ENCODE measurements at places on chromosomes 1 and 21. TPM values are rescaled to one million over a fixed set of nuclear protein-coding genes. Genes with fewer than 3 reads are reported as not detected.
A peak's percentile ranks its signal among the peaks of the same experiment; 100 is the strongest.

The GBP6 gene
- 0.73 TPM for total RNA-seq

- no peak for DNase-seq
Measured at GRCh38 chr1:167273027-167273800, 52.5 kb downstream of the POU2F1 start.

The PSEN2 gene
- 23.0 TPM for total RNA-seq

The CSMD2 gene
- 37.5 TPM for total RNA-seq

- no peak for DNase-seq
Measured at GRCh38 chr1:211714154-211714553, 38.7 kb upstream of the NEK2 start.

DNA sequence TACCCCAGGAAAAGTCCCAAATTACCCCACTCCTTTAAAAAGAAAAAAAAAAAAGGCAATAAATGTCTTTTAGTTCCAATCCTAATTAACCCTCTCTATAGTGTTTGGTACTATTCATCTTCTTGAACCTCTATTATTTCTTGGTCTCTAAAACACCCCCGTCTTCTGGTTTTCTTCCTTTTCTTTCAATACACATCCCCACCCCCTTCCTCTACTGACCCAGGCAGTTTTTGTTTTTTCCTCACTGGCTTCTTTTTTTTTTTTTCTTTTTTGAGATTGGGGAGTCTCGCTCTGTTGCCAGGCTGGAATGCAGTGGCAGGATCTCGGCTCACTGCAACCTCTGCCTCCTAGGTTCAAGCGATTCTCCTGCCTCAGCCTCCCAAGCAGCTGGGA, 26.1 kb downstream of the EGLN1 start:
- no peak for DNase-seq

- DNase-seq: no peak
Measured at GRCh38 chr1:49085079-49085478, 308.4 kb upstream of the BEND5 start.

GRCh38 chr21:36347278-36347961, 27.4 kb downstream of the MORC3 start:
- no peak for DNase-seq

The APOBEC4 gene
- total RNA-seq: not detected

DNA sequence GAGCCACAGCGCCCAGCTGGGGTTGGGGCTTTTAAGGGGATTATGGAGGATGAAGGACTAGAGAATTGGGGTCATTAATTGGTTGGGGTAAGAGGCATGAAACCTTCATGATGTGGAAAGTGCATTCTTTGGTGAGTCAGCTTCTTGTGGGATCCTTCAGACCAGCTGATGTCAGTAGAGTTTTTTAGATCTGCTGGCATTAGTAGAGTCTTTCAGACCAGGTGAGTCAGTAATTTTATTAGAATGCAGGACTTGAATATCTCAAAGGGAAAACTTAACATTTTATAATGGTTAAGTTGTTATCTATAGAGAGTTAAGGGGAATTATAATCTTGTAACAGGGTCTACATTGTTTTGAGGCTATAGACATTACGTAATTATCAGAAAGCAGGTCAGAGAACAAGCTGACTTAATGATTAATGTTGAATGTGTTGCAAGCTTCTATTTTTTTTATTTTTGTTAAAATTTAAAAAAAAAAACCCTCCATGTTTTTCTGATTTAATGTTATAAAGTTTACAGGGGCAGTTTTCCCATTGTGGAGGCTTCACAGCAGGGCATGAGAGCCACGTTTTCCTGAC, 160.9 kb upstream of the FMN2 start:
- no peak for DNase-seq

The UBQLN4 gene
- total RNA-seq: 21.9 TPM

GRCh38 chr1:78519446-78519845, 28.7 kb downstream of the PTGFR start:
- DNase-seq: no peak

DNA sequence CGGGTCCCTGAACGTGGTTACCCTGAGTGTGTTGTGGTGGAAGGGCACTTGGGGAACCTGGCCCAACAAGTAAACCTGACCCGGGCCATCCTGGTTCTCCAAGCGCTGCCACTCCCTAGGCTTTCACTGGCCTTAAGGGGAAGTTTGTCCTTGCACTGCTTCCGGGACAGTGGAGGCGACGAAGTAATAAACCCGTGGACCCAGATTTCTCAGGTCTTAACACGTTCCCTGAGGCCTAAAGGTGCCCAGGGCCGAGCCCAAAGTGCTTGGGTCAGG, 261 bp upstream of the CCDC24 start:
- DNase-seq: no peak

GRCh38 chr1:7327849-7328248, 443.2 kb upstream of the VAMP3 start:
- DNase-seq: no peak

The CYP4Z1 gene
- total RNA-seq: 1.4 TPM

The DISP1 gene
- total RNA-seq: 11.2 TPM

The C2CD4D gene
- not detected for total RNA-seq

DNA sequence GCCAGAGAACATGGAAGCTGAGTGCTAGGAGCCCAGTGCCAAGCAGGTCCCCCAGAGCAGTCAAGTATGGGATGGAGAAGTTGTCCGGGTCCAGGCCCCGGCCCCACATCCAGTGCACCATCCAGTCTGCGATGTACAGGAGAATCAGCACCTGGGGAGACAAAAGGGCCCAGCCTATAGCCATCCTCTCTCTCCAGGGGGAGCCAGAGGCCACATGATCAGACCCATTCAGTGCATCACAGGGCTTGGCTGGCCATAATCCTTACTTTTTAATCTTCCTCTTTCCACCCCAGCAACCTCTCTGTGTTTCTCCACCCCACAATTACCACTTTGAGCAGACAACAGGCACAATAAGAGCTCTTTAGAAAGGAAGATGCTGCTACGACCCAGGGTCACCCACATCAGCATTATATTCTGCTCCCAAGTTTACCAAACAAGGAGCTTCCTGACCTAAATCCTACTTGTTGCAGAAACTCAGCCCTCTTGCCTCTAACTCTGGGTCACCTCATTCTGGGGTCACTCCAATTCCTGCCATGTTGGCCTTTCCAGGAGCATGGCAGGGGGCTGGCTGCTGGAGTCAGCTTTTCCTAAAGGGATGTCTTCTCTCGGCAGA, 16.4 kb upstream of the RAB29 start:
- peak; percentile 67 for DNase-seq

GRCh38 chr1:22607154-22607553, 29.3 kb upstream of the C1QA start:
- no peak for DNase-seq

Measured in cerebellum (tissue), 4 donors.